Small intestine (tissue), 16 donors: ENCODE measurements at places on chromosomes 3 and 15. TPM values are rescaled to one million over a fixed set of nuclear protein-coding genes. Genes with fewer than 3 reads are reported as not detected.

The CHAC1 gene
- 0.96 TPM for polyA plus RNA-seq

The GOLGA6D gene
- polyA plus RNA-seq = not detected

The PRSS50 gene
- not detected for polyA plus RNA-seq

The FGF12 gene
- polyA plus RNA-seq = 0.39 TPM

The FOXB1 gene
- 0.01 TPM for polyA plus RNA-seq

The FAM131A gene
- polyA plus RNA-seq = 9.7 TPM

The DNAH1 gene
- polyA plus RNA-seq = 22.6 TPM

The IL17RD gene
- polyA plus RNA-seq = not detected

The ZWILCH gene
- polyA plus RNA-seq = 6.2 TPM

The GPR149 gene
- polyA plus RNA-seq = 0.21 TPM

The MUC4 gene
- polyA plus RNA-seq = 0.27 TPM

The SLC28A2 gene
- polyA plus RNA-seq = 30.5 TPM

The EXD1 gene
- polyA plus RNA-seq = not detected

The SLCO2A1 gene
- polyA plus RNA-seq = 1.6 TPM

The CCK gene
- polyA plus RNA-seq = 0.89 TPM

The GHSR gene
- polyA plus RNA-seq = not detected

The SLC2A2 gene
- 74.9 TPM for polyA plus RNA-seq

The NOX5 gene
- 0.04 TPM for polyA plus RNA-seq

The TRAIP gene
- 1.4 TPM for polyA plus RNA-seq

The GOLGA8N gene
- polyA plus RNA-seq = 1.4 TPM

The CLDN18 gene
- 0.27 TPM for polyA plus RNA-seq

The TNFAIP8L3 gene
- 1.1 TPM for polyA plus RNA-seq

The PPIB gene
- 288 TPM for polyA plus RNA-seq

The CCDC54 gene
- not detected for polyA plus RNA-seq

The SLC30A4 gene
- polyA plus RNA-seq = 13.6 TPM

The LYZL4 gene
- polyA plus RNA-seq = not detected

The XCR1 gene
- under 0.01 TPM for polyA plus RNA-seq

The MRPS25 gene
- polyA plus RNA-seq = 96.7 TPM

The KLHL25 gene
- polyA plus RNA-seq = 7.6 TPM

The ATP2B2 gene
- polyA plus RNA-seq = not detected

The GOLGA8J gene
- polyA plus RNA-seq = not detected

The CP gene
- 1.8 TPM for polyA plus RNA-seq

The SLC22A13 gene
- polyA plus RNA-seq = 0.18 TPM

The BFSP2 gene
- not detected for polyA plus RNA-seq

The ACTRT3 gene
- polyA plus RNA-seq = 1.4 TPM

The XXYLT1 gene
- polyA plus RNA-seq = 0.81 TPM

The RTP1 gene
- not detected for polyA plus RNA-seq

The CFAP100 gene
- not detected for polyA plus RNA-seq

The EPHB1 gene
- polyA plus RNA-seq = not detected

The PPP1R14D gene
- polyA plus RNA-seq = 104 TPM

The SERINC4 gene
- polyA plus RNA-seq = 0.34 TPM

The GLDN gene
- polyA plus RNA-seq = not detected

The RFTN1 gene
- polyA plus RNA-seq = 18.4 TPM

The SCG5 gene
- 13.3 TPM for polyA plus RNA-seq

The CCR8 gene
- not detected for polyA plus RNA-seq
